ENCODE measurements at places on chromosomes 7 and 10. TPM values are rescaled to one million over a fixed set of nuclear protein-coding genes. Genes with fewer than 3 reads are reported as not detected.
A peak's percentile ranks its signal among the peaks of the same experiment; 100 is the strongest.

GRCh38 chr7:128406314-128407232 lies 3.2 kb downstream of the IMPDH1 start:
- H3K4me1 ChIP-seq = peaks cover 8% of the 10 kb centered on the region
- no peaks in the 10 kb centered on the region for H3K27me3 ChIP-seq

GRCh38 chr10:29857843-29858701 lies 201.3 kb downstream of the JCAD start:
- no peaks in the 10 kb centered on the region for H3K4me1 ChIP-seq
- H3K36me3 ChIP-seq = no peaks in the 10 kb centered on the region
- peak; percentile 69 for DNase-seq
- no peaks in the 10 kb centered on the region for H3K27me3 ChIP-seq
- no peak overlapping the region for H3K4me3 ChIP-seq

DNA sequence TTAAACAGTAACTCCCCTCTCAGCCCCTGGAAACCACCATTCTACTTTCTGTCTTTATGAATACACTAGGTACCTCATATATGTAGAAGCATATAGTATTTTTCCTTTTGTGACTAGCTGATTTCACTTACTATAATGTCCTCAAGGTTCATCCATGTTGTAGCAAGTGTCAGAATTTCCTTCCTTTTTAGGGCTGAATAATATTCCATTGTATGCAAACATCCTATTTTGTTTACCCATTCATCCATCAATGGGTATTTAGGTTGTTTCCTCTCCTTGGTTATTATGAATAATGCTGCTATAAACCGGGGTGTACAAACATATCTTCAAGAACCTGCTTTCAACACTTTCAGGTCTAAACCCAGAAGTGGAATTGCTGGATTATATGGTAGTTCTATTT lies 125.3 kb downstream of the SGMS1 start:
- H3K4me3 ChIP-seq = no peak overlapping the region
- DNase-seq = no peak
- H3K4me1 ChIP-seq = peaks cover 1% of the 10 kb centered on the region
- no peaks in the 10 kb centered on the region for H3K36me3 ChIP-seq

- H3K27me3 ChIP-seq = no peaks in the 10 kb centered on the region
- no peaks in the 10 kb centered on the region for H3K36me3 ChIP-seq
- peak; percentile 26 for DNase-seq
These were observed 229.2 kb downstream of the WDR11 start for GRCh38 chr10:121080281-121080891.

DNA sequence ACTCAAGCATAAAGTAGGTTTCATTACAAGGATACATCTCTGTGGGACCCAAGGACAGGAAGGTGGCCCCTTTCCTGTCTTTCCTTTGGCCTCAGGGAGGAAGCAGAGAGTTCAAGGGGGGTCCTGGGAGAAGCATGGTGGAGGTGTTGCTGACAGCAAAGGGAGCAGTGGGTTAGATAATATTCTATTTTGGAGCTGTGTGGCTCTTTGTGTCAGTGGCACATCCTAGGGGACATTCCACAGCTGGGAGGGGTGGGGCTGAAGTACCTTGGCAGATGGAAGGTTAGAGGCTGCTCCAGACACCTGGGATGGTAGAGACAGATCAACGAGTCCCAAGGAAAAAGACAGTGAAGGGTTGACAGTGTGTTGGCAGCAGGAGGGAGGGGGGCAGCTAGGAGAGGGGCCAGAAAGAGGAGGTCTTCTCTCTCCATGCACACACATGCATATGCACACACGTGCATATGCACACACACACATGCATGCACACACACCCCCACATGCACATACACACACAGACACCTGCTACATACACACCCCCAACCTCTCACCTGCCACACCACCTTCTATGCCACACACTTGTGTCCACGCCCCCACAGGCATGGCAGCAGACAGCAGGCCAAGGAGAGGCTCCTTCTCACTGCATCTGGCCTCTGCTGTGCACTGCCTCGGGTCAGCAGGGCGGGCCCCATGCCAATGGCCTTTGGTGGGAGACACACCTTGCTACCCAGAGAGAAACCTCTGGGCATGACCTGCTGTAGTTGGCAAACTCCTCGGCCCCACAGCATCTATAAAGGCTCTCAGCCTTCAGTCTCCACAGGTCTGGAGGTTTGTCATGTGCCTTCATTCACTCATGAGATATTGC lies 5.6 kb upstream of the POLD2 start:
- DNase-seq = no peak
- no peak overlapping the region for H3K27ac ChIP-seq
- no peaks in the 10 kb centered on the region for H3K4me1 ChIP-seq
- H3K27me3 ChIP-seq = no peaks in the 10 kb centered on the region

- peak; percentile 23 for DNase-seq
- H3K27ac ChIP-seq = no peak overlapping the region
- peaks cover 10% of the 10 kb centered on the region for H3K4me1 ChIP-seq
- H3K4me3 ChIP-seq = no peak overlapping the region
- H3K27me3 ChIP-seq = no peaks in the 10 kb centered on the region
These were observed 80.8 kb downstream of the PAX2 start for GRCh38 chr10:100826031-100826651.

DNA sequence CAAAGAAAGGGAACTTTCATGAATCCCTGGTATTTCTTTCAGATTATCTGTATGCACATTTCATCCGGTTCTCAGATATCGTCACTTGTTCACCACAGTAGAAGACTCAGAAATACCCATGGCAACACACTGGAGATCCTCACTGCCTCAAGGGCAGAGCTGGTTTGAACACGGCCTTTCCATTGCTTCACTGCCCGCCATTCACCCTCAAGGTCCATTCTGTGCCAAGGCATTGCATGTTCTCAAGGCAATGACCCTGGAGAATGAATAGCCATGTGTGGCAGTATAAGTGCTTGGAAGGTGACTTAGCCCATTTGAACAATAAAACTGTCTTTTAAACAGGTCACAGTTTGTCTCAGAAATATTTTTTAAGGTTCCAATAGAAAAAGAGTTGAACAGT lies 606.5 kb downstream of the IPMK start:
- no peaks in the 10 kb centered on the region for H3K36me3 ChIP-seq
- H3K4me3 ChIP-seq = no peak overlapping the region
- no peaks in the 10 kb centered on the region for H3K27me3 ChIP-seq
- no peak overlapping the region for H3K27ac ChIP-seq
- no peak for DNase-seq
- no peaks in the 10 kb centered on the region for H3K4me1 ChIP-seq

DNA sequence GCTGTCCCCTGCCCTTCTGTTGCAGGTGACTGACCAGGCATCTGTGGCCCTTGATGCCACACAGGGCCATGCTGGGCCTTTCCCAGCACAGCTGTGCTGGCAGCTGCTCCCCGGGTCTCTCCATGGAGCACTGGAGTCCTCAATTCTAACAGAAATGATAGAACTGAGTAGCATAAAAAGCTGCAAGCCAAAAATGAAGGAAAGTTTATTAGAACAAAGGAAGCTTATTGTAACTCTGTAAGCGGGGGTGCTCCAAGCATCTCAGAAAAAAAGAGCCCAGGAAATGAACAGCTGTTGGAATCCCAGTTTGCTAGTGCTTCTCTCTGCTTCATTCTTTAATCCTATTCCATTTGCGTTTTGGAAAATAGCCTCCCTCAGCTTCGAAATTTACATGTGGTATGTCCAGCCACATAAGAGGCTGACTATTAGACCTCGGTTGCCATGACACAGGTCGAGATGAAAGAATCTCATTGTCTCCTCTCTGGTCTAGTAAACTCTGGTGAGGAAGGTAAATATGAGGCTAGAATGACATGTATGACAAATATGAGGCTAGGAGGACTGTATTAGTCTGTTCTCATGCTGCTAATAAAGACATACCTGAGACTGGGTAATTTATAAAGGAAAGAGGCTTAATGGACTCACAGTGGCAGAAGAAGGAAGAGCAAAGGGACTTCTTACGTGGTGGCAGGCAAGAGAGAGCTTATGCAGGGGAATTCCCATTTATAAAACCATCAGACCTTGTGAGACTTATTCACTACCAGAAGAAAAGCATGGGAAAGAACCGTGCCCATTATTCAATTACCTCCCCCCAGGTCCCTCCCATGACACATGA lies 23.7 kb downstream of the EPDR1 start:
- H3K27ac ChIP-seq = peak overlapping the region; percentile 85
- H3K36me3 ChIP-seq = no peaks in the 10 kb centered on the region

DNA sequence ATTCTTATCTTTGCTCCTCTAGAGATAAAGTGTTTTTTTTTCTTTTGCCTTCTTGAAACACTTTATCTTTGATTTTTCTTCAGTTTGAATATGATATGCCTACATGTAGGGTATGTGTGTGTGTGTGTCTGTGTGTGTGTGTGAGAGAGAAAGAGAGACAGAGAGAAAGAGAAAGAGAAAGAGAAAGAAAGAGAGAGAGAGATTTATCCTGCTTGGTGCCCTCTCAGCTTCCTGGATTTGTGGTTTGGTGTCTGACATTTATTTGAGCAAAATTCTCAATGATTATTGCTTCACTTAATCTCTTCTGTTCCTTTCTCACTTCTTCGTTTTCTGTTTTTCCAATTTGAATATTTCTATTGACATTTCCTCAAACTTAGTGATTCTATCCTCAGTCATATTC lies 60.3 kb downstream of the RAB18 start:
- H3K36me3 ChIP-seq = no peaks in the 10 kb centered on the region
- no peaks in the 10 kb centered on the region for H3K4me1 ChIP-seq
- H3K4me3 ChIP-seq = no peak overlapping the region
- DNase-seq = no peak

GRCh38 chr10:71390461-71390835 lies 6.3 kb upstream of the CDH23 start:
- no peaks in the 10 kb centered on the region for H3K4me1 ChIP-seq
- no peak for DNase-seq
- no peaks in the 10 kb centered on the region for H3K27me3 ChIP-seq
- no peaks in the 10 kb centered on the region for H3K36me3 ChIP-seq
- no peak overlapping the region for H3K27ac ChIP-seq
- no peak overlapping the region for H3K4me3 ChIP-seq

GRCh38 chr7:140402178-140402835 lies 1.6 kb upstream of the RAB19 start:
- H3K27me3 ChIP-seq = no peaks in the 10 kb centered on the region
- no peaks in the 10 kb centered on the region for H3K36me3 ChIP-seq
- no peaks in the 10 kb centered on the region for H3K4me1 ChIP-seq
- DNase-seq = no peak
- no peak overlapping the region for H3K27ac ChIP-seq
- H3K4me3 ChIP-seq = no peak overlapping the region

GRCh38 chr7:43557831-43558495 lies 24.9 kb upstream of the STK17A start:
- H3K27me3 ChIP-seq = no peaks in the 10 kb centered on the region
- no peak for DNase-seq
- no peaks in the 10 kb centered on the region for H3K4me1 ChIP-seq
- H3K27ac ChIP-seq = no peak overlapping the region

- H3K36me3 ChIP-seq = no peaks in the 10 kb centered on the region
- no peak overlapping the region for H3K27ac ChIP-seq
- no peaks in the 10 kb centered on the region for H3K27me3 ChIP-seq
- DNase-seq = no peak
- no peak overlapping the region for H3K4me3 ChIP-seq
These were observed 72.1 kb upstream of the NANOS1 start for GRCh38 chr10:118957443-118957825.

GRCh38 chr7:48899932-48900331 lies 24.4 kb upstream of the CDC14C start:
- H3K4me1 ChIP-seq = no peaks in the 10 kb centered on the region
- H3K4me3 ChIP-seq = no peak overlapping the region
- no peak for DNase-seq

- H3K27ac ChIP-seq = no peak overlapping the region
- H3K27me3 ChIP-seq = no peaks in the 10 kb centered on the region
These were observed 24.1 kb upstream of the PNLIP start for GRCh38 chr10:116521424-116522290.

- no peaks in the 10 kb centered on the region for H3K4me1 ChIP-seq
- H3K27ac ChIP-seq = no peak overlapping the region
- no peaks in the 10 kb centered on the region for H3K36me3 ChIP-seq
- H3K27me3 ChIP-seq = no peaks in the 10 kb centered on the region
- no peak overlapping the region for H3K4me3 ChIP-seq
These were observed 189.1 kb downstream of the SKAP2 start for GRCh38 chr7:26675143-26675887.

DNA sequence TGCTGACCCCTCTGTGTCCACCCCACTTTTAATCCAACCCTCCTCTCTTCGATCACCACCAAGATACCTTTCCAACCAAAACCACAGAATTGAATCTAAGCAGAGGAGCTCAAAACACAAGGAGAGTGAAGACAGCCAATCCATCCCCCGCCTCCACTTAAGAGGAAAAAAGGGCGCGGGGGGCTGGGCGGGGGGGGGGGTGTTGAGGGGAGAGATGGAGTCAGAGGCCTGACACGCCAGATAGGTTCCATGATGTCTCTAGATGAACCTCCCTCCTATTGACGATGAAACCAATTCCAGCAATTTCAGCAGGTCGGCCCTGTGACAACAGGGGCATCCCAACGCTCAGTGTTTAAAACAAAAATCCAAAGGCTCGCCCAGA lies 1.3 kb downstream of the SORBS1 start:
- no peak overlapping the region for H3K27ac ChIP-seq
- no peaks in the 10 kb centered on the region for H3K27me3 ChIP-seq
- DNase-seq = no peak
- H3K4me3 ChIP-seq = peak overlapping the region; percentile 74
- H3K4me1 ChIP-seq = no peaks in the 10 kb centered on the region

DNA sequence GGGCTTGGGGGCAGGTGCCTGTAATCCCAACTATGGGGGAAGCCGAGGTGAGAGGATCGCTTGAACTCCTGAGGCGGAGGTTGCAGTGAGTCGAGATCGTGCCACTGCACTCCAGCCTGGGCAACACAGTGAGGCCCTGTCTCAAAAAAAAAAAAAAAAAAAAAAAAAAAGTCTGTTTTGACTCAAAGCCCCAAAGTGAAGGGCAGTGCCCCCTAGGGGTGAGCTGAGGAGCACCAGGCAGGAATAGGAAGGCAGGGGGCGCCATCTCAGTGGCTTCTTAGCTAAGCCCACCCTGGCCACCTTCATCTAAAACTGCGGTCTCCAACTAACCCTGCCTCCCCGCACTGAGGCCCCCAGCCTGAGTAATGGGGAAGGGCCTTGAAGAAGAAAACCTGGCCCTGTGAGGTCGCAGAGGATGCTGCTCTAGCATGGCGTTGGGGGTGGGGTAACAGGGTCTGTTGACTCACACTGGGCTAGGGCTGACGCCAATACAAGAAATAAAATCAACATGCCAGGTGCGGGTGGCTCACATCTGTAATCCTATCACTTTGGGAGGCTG lies 9.8 kb downstream of the PODXL start:
- no peak overlapping the region for H3K4me3 ChIP-seq
- H3K4me1 ChIP-seq = peaks cover 3% of the 10 kb centered on the region
- H3K27ac ChIP-seq = no peak overlapping the region
- no peaks in the 10 kb centered on the region for H3K36me3 ChIP-seq
- DNase-seq = no peak

Gene EFCAB10
- total RNA-seq = 1.1 TPM

Gene UNC5B
- 48.0 TPM for total RNA-seq

Gene RAMP3
- 26.0 TPM for total RNA-seq

Gene ASZ1
- total RNA-seq = not detected

Gene VIPR2
- total RNA-seq = 11.1 TPM

Gene NKX6-2
- not detected for total RNA-seq
